ENCODE measurements at places on chromosomes 7 and 10.

GRCh38 chr7:132469681-132470080 is 106.6 kb downstream of the PLXNA4 start:
- no peak for DNase-seq

- DNase-seq: no peak
Observed at GRCh38 chr10:62057359-62057758, 155.9 kb downstream of the ARID5B start.

- no peak for DNase-seq
Observed at GRCh38 chr10:17232276-17232960, 4.4 kb downstream of the VIM start.

- DNase-seq: no peak
Observed at GRCh38 chr10:80612261-80612660, 74.6 kb downstream of the SH2D4B start.

- DNase-seq: no peak
Observed at GRCh38 chr7:98556288-98556687, 60.8 kb upstream of the NPTX2 start.

All from stimulated activated CD8-positive, alpha-beta memory T cell treated with anti-CD3 and anti-CD28 coated beads, Interleukin-4, amount 100 ng/mL, for 1 hour (primary cell).